ENCODE measurements at places on chromosomes 16 and 17.
A peak's percentile ranks its signal among the peaks of the same experiment; 100 is the strongest.

- peak; percentile 55 for DNase-seq
Observed at GRCh38 chr16:67530013-67530939, 1.6 kb downstream of the RIPOR1 start.

DNA sequence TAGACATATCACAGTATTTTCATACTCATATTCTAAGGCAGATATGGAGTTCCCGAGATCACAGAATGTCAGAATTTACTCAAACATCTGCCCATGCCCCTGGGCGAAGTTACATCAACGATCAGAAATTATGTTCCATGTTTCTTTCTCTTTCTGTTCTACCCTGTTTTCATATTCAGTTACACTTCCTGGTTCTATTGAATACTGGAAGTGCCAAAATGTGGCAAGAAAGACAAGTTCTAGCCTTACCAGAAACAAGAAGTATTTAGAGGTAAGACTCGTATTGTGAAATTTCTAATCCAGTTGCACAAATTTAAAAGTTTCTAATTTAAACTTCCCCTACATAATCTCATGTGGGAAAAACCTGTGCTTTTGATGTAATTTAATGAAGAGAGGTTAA lies 36.1 kb downstream of the KCNJ2 start:
- no peak for DNase-seq

GRCh38 chr17:8148560-8148959 lies 3.6 kb downstream of the PER1 start:
- no peak for DNase-seq

DNA sequence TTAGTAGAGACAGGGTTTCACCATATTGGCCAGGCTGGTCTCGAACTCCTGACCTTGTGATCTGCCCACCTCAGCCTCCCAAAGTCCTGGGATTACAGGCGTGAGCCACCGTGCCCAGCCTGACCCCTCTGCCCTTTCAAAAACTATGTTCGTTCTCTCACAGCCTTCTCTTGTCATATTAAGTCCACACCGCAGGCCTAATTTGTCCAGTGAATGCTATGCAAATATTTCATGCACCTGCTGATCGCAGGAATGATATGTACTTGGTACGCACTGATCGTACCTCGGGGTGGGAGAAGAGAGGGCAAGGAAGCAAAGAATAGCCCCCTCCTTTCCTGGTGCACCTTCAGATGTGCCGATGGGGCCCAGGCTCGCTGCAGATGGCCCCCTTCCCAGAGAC lies 3.0 kb upstream of the BIRC5 start:
- DNase-seq, result no peak

DNA sequence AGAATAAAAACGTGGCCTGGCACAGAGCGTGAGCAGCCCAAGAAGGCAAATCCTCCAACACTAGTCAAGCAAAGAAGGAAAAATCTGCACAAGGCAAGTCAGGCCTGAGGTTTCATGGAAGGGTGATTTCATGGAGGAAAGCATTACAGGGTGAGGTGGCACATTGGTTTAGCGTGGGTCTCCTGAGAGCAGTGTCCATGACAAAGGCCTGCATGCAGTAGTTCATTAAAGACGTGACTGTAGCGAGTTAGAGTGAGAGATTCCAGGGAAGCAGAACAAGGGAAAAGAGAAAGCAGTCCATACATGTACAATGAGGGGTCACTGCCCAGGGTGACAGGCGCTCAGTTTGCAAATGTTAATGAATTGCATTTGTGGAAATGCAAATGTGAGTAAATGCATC lies 285.0 kb upstream of the ERCC4 start:
- no peak for DNase-seq
